ENCODE measurements at places on chromosomes 5 and 9. TPM values are rescaled to one million over a fixed set of nuclear protein-coding genes. Genes with fewer than 3 reads are reported as not detected.

PTGER4 gene
- total RNA-seq: 3.1 TPM

SLC46A2 gene
- not detected for total RNA-seq

ADAMTSL2 gene
- not detected for total RNA-seq

OR13J1 gene
- total RNA-seq: not detected

SH3RF2 gene
- total RNA-seq: 10.6 TPM

PTCH1 gene
- 2.7 TPM for total RNA-seq

NUTM2G gene
- not detected for total RNA-seq

FGF1 gene
- total RNA-seq: not detected

C5orf52 gene
- not detected for total RNA-seq

FBP2 gene
- total RNA-seq: not detected

LHX3 gene
- 0.07 TPM for total RNA-seq

PURA gene
- 10.2 TPM for total RNA-seq

C9orf50 gene
- not detected for total RNA-seq

NDUFB6 gene
- 48.3 TPM for total RNA-seq

TLE1 gene
- total RNA-seq: 7.3 TPM

LTC4S gene
- 0.87 TPM for total RNA-seq

PHF24 gene
- not detected for total RNA-seq

RHOBTB3 gene
- total RNA-seq: 148 TPM

TUT7 gene
- total RNA-seq: 22.6 TPM

ADAMTSL1 gene
- total RNA-seq: 0.40 TPM

BTNL9 gene
- total RNA-seq: 1.0 TPM

GPRIN1 gene
- 2.0 TPM for total RNA-seq

PTGR1 gene
- 328 TPM for total RNA-seq

CHSY3 gene
- total RNA-seq: 8.4 TPM

NTRK2 gene
- 0.06 TPM for total RNA-seq

PCDHB2 gene
- total RNA-seq: 0.52 TPM

PHYHD1 gene
- not detected for total RNA-seq

PCA3 gene
- not detected for total RNA-seq

SLC28A3 gene
- not detected for total RNA-seq

SLC34A3 gene
- not detected for total RNA-seq

FBP1 gene
- not detected for total RNA-seq

CA9 gene
- 10.1 TPM for total RNA-seq

PTGES gene
- 27.4 TPM for total RNA-seq

RMRP gene
- 10,171 TPM for total RNA-seq

NIM1K gene
- not detected for total RNA-seq

SCGB3A2 gene
- total RNA-seq: not detected

IFNW1 gene
- total RNA-seq: not detected

RGMB gene
- total RNA-seq: 24.9 TPM
